ENCODE measurements at places on chromosomes 7 and 10.

DNA sequence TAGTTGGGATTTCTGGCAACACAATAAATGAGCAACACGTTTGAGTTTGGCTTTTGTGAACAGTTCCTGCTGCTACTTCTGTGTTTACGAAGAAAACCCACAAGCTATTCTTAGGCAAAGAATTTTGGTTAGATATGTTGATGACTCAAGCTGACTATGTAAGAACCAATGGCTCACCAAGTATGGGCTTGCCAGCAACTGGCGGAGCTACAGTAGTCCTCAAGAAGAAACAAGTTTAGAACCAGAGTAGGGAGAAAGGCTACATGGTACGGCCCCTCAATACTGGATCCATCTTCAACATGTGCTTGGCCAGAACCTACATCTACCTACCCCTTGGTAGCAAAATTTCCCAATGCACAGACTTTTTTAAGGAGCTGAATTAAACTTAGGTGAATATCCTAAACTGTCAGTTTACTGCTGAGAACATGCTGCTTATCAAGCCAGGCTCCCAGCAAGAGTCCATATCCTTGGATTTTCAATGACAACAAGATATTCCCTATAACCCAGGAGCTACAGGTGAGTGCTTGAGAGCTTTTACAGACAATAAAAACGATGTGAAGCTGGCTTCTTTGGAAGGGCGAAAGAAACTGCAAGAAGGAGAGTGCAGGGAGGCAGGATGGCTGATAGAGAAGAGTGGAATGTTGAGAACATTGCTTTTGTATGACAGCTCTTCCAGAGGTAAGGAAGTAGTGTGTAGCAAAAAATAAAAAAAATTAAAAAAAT lies 74.3 kb upstream of the ASAH2 start:
- peak; percentile 93 for DNase-seq

GRCh38 chr7:30678805-30679204 lies 3.5 kb downstream of the CRHR2 start:
- DNase-seq = no peak

DNA sequence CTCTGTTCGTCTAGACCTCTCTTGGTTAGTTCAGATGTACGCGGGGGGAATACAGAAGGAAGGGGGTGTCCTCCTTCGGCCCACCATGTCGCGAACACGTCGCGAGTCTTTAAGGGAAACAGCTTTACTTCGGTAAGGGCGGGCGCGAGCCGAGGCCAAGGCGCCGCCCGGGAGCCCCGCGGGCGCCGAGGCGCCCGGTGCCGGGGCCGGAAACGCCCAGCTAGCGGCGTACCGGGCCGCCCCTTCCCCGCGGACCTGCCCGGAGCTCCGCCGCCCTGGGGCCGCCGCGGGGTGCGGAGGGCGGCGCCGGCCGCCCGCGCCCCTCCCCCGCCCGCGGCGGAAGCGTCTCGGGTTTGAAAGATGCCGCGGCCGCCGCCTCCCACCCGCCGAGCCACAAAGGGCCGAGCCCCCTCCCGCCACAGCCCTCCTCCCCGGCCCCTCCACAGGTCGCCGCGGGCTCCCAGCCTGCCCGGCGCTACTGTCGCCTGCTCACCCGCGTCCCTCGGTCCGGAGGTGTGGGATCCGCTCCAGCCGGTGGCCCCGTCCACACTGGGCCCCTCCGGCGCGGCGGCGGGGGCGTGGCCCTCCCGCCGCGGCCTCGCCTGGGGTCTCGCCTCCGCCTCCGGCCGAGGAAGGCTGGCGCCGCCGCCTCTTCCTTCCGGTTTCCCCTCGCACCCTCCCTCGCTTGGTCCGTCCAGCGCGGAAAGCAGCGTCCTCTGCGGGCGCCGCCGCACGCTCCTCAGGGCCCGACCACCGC lies at the start of gene KBTBD2:
TSS of gene KBTBD2 (minus strand) at position 718 of the 757 bp plus-strand sequence. CDS start 12,156 bp downstream, outside the sequence.
- no peak for DNase-seq

DNA sequence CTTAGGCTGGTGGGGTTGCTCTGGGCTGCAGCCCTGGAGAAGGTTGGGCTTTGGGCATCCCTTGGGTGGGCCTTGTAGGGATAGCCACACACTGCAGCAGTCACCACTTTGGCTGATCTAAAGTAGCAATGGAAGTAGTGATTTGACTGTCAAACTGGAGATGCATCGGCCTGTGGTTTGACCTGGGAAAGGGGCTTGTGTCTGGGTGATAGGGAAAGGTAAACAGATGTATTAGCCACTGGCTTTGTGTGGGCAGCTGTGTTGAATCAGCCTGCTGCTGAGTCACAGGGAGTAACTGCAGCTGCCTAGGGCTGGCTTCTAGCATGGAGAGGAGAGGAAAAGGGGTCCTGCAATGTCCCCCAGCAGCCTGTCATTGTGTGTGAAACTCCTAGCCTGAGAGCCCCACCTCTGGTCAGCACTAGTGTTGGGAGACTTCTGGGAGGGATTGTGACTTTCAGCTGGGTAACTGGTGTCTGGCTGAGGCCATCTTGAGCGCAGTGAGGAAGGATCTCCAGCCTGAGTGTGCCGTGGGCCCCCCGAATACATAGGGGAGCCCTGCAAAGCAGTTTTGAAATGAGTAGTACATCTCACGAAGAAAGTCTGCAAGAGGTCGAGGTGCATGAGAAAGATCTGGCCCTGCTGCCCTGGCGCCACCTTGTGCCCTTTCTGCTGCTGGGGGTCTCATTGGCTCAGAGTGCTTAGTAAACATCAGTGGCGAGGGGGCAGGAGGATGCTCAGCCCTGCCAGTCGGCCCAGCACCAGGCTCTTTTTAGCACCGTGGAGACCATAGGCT lies 117.3 kb downstream of the FANK1 start:
- DNase-seq = peak; percentile 11

GRCh38 chr7:29274146-29275017 lies 79.8 kb downstream of the CHN2 start:
- DNase-seq = no peak
